Right ventricle myocardium inferior (tissue), 1 donor: ENCODE measurements at places on chromosomes 3 and 15. TPM values are rescaled to one million over a fixed set of nuclear protein-coding genes. Genes with fewer than 3 reads are reported as not detected.

Gene PLAAT1
- 4.2 TPM for total RNA-seq

Gene TNFSF10
- total RNA-seq, result 15.7 TPM

Gene GHSR
- not detected for total RNA-seq

Gene FRMD5
- 43.0 TPM for total RNA-seq

Gene LRRC58
- 8.7 TPM for total RNA-seq

Gene FAM174B
- total RNA-seq, result 13.0 TPM

Gene P4HTM
- 25.5 TPM for total RNA-seq

DNA sequence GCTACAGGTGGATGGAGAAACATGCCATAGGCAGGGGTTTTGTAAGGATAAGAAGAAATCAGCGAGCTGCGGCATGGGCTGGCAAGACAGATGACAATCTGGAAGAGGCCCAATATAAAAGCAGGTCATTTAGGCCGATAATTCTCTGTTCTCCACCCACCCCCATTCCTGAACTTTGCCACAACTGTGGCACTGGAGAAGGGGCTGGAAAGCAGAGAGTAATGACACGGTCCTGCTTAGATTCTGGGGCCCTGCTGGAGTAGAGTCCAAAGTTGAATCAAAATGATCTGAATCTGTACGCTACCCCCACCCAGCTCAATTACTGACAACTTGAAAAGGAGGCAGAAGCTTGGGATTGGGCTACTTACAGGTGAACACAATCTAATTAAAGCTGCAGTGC is 18.4 kb upstream of the BUB1B start:
- no peak for DNase-seq

GRCh38 chr3:187445356-187445755 is 77.2 kb downstream of the RTP4 start:
- DNase-seq, result no peak

DNA sequence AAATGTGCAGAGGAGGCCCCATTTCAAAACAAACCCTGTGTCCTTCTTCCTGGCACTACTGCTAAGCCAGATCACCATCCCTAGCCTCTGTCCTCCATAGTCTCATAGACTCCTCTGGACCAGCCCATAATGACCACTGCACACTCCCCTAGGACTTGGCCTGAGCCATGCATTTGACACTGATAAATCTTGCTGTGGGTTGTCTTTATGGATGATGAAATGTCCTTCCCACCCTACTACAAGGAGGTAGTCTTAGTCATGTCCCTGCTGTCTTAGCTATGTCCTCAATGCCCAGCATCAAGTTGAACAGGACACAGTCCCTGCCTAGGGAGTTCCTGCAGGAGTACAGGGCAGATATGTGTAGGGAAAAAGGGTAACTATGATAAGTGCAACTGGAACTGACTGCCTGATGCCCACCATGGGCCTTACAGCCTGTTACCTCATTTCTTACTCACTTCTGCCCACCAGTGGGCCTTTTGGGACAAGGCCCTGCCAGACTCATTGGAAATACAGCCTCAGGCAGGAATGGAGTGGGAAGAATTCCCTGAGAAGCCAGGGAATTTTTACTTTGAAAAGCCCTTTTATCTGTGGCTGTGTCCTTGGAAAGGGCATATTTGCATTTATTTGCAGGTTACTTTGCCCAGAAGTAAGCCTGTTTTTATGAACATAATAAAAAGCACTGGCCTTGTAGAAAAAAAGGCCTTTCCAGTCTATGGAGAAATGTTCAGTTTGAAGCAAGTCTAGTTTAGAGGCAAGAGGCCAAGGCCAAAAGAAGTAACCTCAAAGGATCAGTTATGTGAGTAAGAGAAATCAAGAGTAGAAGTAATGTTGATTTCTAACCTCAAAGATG is 199.6 kb upstream of the EIF1B start:
- DNase-seq, result no peak

- no peak for DNase-seq
These were observed 228.6 kb downstream of the ZNF621 start for GRCh38 chr3:40753291-40753770.

DNA sequence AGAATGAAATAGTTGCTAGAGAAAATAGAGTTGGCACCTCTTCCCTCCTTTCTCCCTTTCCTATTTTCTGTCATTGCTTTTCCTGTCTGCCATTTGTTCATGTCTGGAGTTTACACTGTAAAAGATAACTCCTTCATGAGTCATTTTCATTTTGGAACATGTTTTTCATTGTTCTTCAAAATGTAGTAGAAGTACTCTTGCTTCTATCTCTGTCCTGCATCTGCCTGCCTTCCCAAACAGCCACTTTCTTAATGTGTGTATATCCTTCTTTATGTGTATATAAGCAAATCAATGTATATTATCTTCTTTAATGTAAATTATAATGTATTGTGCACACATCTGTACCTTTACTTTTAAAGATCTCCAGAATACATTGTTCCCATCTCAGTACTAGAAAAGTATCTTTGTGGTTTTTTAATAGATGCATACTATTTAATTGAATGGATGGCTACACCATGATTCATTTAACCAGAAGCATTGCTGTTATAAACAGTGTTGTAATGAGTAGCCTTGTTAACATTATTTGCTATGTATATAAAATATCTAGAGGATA is 41.1 kb downstream of the TSC22D2 start:
- DNase-seq, result no peak

DNA sequence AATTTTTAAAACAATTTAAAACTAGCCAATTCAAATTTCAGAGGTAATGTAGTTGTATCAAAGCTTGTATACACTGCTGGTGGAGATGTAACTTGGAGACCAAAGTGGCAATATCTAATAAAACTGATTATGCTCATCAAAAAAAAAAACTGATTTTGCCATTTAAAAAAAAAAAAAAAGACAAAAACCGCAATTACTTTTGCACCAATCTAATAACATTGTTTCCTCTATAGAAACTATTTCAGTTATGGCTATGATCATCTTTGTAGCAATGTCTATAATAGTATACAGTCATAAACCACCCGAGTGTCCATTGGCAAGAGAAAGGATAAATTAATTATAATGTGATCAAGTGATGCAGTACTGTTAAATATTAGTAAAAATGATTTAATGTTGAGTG is 149.3 kb upstream of the SEMA6D start:
- no peak for DNase-seq

GRCh38 chr15:34038871-34039789 is at the start of gene AVEN:
TSS of gene AVEN (minus strand) at chr15:34039204. CDS start at chr15:34039046, 158 bp downstream.
- peak; percentile 73 for DNase-seq

- no peak for DNase-seq
These were observed 92.8 kb downstream of the GOLIM4 start for GRCh38 chr3:168002786-168003368.

DNA sequence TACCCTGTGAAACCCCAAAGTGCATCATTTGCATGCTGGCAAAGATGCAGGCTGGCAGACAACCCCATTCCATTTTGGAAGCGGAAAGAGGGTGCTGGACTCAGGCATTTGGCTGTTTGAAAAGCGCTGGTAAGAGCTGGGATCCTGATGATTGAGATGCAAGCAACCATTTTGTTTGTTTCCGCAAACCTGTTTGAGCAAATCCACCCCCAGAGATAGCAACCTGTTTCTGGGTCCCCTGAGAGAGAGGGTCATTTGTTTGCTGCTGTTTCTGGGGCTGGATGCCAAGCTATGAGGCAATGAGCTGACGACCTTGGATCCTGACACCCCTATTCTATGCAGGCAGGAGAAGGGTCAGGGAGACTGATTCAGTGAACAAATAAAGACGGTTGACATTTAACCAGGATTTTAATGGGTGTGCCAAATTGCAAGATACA is 9.8 kb downstream of the SLC6A1 start:
- DNase-seq, result no peak

GRCh38 chr3:8380904-8381704 is 120.5 kb upstream of the LMCD1 start:
- DNase-seq, result no peak

DNA sequence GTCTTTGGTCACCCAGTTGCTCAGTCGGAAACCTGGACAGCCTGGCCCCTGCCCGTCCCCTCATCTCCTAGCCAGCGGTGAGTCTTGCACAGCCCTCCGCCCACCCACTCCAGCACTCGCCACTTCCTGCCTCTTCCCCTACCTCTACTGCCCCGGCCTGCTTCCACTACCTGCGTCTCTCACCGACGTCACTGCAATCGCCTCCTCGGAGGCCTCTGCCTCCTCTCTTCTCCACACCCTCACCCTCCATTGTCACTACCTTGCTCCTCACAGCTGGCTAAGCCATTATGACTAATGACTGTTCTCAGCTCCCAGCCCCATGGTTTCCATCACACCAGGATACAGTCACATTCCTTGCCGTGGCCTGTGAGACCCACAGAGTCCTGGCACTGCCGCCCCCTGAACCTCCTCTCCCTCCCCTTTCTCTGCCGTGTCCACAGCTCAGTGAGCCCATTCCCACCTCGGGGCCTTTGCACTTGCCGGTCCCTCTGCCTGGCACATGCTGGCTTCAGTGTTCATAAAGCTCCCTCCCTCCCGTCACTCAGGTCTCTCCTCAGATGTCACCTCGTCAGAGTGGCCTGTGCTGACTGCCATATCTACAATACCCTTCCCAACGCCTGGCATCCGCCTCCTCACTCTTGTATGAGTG is 104.8 kb downstream of the FBLN2 start:
- peak; percentile 50 for DNase-seq

GRCh38 chr3:192915304-192915703 is 2.4 kb downstream of the MB21D2 start:
- no peak for DNase-seq

GRCh38 chr15:92521624-92522008 is 127.9 kb downstream of the ST8SIA2 start:
- peak; percentile 66 for DNase-seq

DNA sequence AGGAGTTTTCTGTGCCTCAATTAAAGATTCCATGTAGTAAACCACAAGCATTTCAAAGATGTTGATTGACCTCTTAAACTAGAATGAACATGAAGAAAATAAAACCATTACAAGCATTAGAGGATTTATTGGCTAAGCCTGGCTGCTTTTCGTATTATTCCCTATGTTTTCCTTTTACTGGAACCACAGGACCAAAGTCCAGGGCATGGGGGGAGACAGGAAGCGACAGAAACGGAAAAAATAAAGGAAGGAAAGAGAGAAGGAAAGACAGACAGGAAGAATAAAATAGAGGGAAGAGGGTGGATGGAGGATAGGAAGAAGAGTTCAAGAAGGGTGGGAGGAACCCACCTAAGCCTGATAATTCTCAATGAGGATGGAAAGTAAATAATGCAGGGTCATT is 169.9 kb downstream of the SHQ1 start:
- no peak for DNase-seq

- no peak for DNase-seq
These were observed 87.5 kb upstream of the GOLGA6B start for GRCh38 chr15:72566973-72567372.

GRCh38 chr3:13658681-13659080 is 109.8 kb downstream of the FBLN2 start:
- DNase-seq, result peak; percentile 54
